ENCODE measurements at places on chromosomes 6 and 20.

GRCh38 chr6:20669571-20670314 lies 135.5 kb downstream of the CDKAL1 start:
- DNase-seq: no peak

DNA sequence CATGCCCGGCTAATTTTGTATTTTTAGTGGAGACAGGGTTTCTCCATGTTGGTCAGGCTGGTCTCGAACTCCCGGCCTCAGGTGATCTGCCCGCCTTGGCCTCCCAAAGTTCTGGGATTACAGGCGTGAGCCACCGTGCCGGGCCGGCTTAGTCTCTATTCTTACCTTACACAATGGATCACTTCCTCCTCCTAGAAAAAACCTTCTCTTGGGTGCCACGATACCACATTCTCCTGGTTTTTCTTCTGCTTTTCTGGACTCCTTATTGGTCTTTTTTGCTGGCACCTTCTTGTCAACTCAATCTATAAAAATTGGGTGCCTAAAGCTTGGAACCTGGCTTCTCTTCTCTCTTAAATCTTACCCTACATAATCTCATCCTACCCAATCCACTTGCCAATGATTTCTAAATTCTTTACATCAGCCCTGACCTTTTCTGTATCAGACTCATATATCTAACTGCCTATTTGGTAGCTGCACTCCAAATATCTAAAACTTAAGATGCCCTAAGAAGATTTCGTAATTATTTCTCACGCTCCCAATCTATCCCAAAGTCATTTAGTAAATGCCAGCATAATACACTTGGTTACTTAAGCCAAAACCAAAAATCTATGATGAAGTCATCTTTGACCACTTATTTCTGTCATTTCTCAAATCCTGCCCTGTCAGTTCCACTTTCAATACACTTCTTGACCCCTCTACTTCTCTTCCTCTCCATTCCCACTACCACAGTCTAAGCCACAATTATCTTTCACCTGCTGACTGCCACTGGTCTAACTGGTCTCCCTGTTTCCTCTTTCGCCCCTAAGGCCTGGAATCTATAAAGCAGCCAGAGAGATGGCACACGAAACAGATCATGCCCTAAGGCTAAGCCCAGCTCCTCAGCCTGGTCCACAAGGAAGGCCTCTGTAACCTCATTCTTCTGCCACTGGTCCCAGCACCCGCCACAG lies 43.2 kb downstream of the ELMO2 start:
- no peak for DNase-seq

DNA sequence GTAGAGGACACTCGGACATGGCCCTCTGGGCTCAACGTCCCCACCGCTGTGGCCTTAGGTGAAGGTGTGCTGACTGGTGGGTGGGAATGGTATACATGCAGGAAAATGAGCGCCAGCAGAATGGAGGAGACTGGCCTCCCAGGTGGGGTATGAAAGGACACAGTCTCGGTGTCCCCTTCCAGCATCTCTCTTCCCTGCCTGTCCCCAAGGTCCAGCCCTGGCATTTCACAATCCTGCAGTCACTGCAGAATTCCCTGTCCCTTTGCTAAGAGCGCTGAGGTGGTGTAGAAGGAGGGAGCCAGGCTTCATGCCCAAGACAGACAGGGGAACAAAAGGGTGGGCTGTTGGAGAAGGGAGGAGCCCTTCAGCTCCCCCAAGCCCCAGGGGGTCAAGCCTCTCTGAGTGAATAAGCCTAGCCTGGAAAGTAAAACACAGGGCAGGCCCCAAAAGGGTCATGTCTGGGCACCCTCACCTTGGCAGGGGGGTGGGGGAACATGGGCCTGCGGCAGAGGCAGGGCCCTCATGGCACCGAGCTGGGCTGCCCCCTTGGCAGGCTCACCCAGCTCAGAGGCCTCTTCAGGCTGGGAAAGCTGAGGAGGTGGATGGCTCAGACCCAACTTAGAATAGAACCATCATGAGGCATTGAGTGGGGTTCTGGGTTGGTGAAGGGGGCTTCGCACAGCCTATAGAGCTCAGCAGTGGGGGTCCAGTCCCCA lies 23.9 kb downstream of the TFEB start:
- DNase-seq: no peak

- DNase-seq: peak; percentile 71
These were observed 138.7 kb upstream of the SASH1 start for GRCh38 chr6:148203970-148204369.

- DNase-seq: no peak
These were observed 230.8 kb downstream of the TFAP2B start for GRCh38 chr6:51049288-51049982.

- no peak for DNase-seq
These were observed 75.1 kb upstream of the SCGN start for GRCh38 chr6:25576919-25577318.

- DNase-seq: peak; percentile 15
These were observed 84.8 kb downstream of the LRRC1 start for GRCh38 chr6:53879608-53880007.

- DNase-seq: no peak
These were observed 30.5 kb downstream of the CDKAL1 start for GRCh38 chr6:20564777-20565176.

DNA sequence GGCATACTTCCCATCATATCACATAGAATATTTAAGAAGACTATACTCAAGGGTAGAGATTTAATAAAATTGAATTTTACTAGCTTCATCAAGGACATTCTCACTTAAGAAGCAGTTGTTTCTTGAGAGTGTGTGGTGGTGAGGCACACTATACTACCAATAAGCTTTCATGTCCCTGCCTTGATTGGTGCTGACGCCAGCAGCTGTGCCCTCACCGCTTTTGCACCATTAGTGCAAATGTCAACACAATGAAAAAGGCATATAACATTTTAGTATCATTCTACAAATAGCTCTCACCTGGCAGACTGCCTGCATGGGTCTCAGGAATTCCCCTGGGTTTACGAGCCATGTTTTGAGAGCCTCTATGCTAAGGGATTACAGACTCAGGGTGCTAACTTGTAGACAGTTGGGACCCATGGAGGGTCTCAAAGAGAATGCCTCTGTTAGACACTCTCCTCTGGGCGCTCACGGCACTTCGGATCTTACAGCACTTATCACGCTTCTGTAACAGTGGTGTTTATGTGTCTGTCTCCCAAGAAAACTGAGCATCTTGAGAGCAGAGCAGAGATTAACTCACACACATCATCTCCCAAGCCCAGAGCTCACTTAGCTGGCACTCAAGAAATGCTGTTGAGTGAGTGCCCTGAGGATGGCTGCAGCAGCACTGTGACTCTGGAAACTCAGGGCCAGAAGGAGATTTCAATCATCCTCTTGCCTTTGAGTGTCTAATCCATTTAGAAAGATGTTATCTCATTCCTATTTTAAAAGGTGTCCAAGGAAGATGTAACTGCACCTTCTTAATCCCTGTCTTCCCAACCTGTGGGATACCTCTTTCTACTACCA lies 143.3 kb upstream of the GPR6 start:
- peak; percentile 14 for DNase-seq

GRCh38 chr6:157110607-157111006 lies 212.7 kb downstream of the TMEM242 start:
- DNase-seq: peak; percentile 37

DNA sequence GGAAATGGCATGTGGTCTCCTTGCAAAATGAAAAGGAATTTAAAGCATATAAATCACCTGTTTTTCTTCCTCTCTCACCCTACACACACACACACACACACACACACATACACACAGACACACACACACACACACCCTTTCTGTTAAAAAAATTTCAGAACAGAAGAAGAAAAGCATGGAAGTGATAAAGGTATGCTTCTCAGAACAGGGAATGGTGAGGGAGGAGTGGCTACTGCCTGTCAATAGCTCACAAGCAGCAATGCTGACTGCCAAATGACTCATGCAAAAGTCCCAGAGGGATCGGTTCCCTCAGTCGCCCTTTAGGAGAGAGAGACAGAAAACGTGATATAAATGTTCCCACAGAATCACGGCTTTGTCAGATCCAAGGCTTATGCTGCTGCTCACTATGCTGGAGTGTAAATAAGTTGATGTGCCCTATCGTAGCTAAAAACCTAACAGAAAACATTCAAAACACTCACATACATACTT lies 102.6 kb downstream of the IBTK start:
- peak; percentile 91 for DNase-seq

- DNase-seq: no peak
These were observed 17.1 kb downstream of the ALDH8A1 start for GRCh38 chr6:134932535-134933470.

DNA sequence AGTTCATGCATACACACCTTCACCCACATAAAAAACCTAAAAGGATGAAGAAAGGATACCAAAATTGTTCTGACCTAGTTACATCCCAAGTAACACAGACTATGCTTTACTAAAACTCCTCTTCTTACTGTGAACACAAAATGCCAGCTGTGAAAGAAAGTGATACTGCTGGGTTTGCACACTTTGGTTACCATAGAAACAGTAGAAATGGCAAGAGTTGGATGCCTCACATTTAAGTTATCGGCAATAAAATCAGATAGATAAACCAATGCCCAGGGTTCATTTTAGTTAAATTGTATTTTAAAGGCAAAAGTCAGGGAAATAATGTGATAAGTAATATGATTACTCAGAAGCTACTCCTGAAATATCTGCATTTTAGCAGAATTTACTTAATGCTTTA lies 161.9 kb downstream of the CDK19 start:
- DNase-seq: no peak

DNA sequence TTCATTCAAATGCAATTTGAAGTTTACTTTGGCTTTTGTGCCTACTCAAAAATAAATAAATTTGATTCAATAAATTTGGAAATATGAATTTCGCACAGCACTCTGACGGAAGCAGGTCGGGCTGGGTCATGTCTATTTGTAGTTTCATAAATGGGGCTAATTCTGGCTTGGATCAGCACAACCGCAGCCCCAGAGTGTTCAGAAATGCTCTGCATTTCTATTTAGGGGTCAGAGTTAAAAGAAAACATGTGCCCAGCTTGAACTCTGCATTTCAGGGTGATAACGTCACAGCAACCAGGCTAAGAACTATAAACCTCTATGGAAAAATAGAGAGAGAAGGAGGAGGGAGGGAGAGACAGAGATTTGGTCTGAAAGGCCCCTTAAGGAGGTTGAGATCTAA lies 480.9 kb upstream of the NOX3 start:
- peak; percentile 45 for DNase-seq

- no peak for DNase-seq
These were observed 286.2 kb upstream of the QKI start for GRCh38 chr6:163128324-163128723.

- DNase-seq: no peak
These were observed 19.0 kb upstream of the DOK5 start for GRCh38 chr20:54456423-54456822.

DNA sequence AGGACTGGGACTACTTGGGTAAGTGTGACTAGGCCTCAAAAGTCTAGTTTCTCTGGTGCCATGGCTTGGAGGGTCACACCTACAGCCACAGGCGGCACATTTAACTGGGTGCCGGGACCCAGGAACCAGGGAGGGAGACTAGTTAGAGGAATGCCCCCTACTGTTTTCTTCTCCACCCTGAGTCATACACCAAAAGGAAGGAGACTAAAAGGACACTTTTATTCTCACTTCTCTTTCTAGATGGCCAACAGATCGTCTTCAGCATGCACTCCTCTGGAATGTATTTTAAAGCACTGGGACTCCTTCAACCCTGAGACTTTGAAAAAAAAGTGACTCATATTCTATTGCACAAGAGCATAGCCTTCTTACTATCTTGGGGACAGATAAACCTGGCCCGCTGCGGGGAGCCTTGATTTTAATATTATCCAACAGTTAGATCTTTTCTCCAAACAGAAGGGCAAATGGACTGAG lies 33.4 kb downstream of the PLN start:
- peak; percentile 81 for DNase-seq

DNA sequence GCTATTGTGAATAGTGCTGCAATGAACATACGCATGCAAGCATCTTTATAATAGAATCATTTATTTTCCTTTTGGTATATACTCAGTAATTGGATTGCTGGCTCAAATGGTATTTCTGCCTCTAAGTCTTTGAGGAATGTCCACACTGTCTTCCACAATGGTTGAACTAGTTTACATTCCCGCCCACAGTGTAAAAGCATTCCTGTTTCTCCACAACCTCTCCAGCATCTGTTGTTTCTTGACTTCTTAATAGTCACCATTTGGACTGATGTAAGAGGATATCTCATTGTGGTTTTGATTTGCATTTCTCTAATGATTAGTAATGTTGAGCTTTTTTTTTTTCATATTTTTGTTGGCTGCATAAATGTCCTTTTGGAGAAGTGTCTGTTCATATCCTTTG lies 208.7 kb downstream of the PHF3 start:
- DNase-seq: peak; percentile 1

- no peak for DNase-seq
These were observed 372.1 kb downstream of the KIF16B start for GRCh38 chr20:16201191-16201590.

GRCh38 chr20:38278763-38279162 lies 18.2 kb upstream of the KIAA1755 start:
- no peak for DNase-seq

DNA sequence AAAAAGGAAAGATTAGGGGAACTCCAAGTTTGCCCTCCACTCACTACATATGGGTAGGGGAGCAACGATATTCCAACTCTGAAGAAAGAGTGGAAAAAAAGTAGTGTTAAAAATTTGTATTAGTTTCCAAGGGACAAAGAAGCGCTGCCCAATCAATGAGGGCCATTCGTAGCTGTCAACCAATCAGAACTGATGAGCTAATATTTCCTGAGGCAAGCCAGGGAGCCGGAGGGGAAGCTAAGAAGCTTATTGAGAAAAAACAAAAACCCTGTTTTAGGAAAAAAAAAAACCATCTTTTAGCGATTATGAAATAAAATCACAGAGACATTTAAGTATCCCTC lies 59.5 kb downstream of the TRIM38 start:
- peak; percentile 85 for DNase-seq

DNA sequence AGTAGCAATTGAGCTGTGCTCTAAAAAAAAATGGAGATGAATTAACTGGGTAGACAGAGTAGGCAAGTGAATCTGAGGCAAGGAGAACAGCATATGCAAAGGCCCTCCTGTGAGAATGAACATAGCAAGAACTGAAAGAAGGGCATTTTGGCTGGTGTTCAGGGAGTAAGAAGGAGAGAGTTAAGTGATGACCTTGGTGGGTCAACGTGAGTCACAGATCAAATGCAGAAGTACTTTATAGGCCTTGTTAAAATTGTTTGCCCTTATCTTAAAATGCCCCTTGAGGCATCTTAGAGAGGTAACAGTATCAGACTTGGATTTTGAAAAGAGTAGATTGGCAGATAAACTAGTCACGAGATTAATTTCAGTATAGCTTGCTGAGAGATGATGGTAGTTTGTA lies 24.5 kb downstream of the NDUFAF5 start:
- no peak for DNase-seq

DNA sequence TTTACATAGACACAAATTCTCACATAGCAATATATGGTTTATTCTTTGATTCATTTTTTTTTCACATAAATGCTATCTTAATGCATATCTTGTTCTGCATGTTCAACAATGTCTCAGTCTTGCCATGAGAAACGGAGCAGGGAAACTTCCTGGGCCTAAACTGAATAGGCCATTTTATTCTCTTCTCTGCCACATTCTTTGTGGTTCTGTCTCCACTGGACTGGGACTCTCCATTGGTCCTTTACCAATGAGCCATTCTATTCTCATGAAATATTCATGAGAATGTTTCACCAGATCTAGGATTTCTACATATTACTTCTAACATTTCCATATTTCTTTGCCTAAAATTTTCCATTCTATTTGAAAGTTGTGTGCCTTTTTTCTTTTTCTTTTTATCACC lies 42.8 kb downstream of the LAMA2 start:
- DNase-seq: no peak

Measured in EL (cell line).